ENCODE measurements at places on chromosomes 16 and 17.

DNA sequence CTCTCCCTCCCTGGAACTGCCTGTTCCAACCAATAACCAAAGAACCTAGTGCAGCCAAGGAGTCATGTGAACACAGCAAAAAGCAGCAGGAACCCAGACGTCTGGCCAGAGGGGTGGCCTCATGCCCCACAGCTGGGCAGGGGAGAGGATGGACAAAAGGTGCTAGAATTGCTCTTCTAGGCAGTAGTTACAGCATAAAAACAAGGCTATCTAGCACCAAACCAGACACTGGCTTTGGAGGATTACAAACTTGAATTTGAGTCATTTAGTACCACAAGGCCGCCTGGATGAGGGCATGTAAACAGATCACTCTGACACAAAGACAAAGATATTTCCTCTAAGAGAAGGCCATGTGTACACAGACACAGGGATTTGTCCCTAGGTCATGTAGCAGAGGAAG, 423.3 kb upstream of the MAF start:
- no peak for DNase-seq

GRCh38 chr17:4566785-4567184, 6.4 kb upstream of the GGT6 start:
- DNase-seq, result peak; percentile 62

DNA sequence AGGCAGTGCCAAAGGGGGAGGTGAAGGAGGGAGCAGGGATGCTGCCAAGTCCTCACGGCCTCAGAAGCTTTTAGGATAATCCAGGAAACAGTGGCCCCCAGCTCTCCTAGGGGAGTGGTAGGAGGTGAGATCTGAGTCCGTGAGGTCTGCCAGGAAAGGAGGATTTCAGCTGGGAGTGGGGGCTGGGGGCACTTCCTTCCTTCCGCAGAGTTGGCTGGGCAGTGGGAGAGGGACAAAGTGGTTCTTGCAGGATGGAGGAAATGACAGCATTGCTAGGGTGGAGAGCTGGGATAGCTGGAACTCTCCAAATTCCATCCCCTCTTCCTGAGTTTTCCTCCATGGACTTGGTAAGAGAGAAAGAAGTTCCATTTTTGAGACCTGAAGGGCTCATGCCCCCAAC, 4.8 kb upstream of the SP6 start:
- no peak for DNase-seq

- no peak for DNase-seq
Observed at GRCh38 chr17:80946449-80946848, 45.2 kb upstream of the CHMP6 start.

DNA sequence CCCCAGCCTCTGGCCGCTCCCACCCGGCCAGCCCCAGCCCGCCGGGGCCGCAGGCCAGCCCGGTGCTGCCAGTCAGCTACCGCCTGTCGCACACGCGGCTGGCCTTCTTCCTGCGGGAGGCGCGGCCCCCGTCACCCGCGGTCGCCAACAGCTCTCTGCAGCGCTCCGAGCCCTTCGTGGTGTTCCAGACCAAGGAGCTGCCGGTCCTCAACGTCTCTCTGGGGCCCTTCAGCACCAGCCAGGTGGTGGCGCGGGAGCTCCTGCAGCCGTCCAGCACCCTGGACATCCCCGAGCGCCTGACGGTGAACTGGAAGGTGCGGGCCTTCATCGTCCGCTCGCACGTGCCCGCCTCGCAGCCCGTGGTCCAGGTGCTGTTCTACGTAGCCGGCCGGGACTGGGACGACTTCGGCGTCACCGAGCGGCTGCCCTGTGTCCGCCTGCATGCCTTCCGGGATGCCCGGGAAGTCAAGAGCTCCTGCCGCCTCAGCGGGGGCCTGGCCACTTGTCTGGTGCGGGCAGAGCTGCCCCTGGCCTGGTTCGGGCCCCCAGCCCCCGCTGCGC, 46.8 kb downstream of the TMEM132E start:
- DNase-seq, result no peak

DNA sequence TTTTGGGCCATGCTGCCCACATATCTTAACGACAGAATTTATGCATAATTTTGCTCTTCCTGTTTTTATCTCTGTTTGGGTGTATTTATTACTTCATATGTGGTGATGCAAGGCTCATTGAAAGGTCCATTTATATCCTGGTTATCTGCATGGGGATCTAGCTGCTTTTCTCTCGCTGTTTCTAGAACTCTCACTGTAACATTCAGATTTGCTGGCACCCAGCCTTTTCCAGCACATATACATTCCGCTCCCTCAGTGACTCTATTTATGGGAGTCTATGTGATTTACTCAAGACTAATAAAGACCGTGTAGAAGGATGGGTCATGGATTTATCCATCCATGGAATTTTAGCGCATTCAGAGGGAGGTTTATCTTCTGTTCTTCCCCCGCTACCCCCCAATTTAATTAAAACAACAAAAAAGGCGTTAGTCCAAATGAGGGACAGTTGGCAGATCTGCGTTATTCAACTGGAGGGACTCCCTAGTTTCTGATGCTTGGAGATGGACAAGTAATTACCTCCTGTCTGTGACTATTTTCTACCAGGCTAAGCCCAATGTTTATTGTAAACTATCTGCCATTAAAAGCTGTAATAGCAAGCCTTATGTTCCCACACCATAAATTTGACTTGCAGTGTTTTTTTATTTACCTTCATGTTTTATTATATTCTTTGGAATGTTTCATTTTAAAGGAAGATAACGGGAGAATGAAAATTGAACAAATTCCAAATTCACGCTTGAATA, 19.8 kb upstream of the MARCHF10 start:
- DNase-seq, result no peak

GRCh38 chr17:75808905-75809621, 24.5 kb downstream of the UNK start:
- no peak for DNase-seq

DNA sequence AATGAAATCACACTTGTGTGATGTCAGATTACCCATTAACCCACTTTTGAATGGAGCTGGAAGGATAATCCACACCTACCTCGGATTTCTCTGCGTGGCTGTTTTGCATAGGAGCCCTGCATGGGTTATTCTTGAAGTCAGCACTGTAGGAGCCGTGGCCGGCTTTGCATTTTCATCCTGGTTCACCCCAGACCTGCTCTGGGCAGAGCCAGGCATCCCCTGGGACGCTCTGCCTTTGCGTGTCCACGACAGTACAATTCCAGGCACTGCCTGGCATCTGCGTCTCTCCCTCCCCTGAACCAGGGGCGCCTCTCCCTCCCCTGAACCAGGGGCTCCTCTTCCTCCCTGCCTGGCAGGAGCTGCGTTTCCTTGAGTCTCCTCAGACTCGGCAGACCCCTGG, 29.7 kb upstream of the ZNF750 start:
- DNase-seq, result no peak

- DNase-seq, result peak; percentile 53
Observed at GRCh38 chr16:57284209-57284951, at the start of gene PLLP. PLLP (minus strand) TSS chr16:57284672; CDS start chr16:57284540, 132 bp downstream.

DNA sequence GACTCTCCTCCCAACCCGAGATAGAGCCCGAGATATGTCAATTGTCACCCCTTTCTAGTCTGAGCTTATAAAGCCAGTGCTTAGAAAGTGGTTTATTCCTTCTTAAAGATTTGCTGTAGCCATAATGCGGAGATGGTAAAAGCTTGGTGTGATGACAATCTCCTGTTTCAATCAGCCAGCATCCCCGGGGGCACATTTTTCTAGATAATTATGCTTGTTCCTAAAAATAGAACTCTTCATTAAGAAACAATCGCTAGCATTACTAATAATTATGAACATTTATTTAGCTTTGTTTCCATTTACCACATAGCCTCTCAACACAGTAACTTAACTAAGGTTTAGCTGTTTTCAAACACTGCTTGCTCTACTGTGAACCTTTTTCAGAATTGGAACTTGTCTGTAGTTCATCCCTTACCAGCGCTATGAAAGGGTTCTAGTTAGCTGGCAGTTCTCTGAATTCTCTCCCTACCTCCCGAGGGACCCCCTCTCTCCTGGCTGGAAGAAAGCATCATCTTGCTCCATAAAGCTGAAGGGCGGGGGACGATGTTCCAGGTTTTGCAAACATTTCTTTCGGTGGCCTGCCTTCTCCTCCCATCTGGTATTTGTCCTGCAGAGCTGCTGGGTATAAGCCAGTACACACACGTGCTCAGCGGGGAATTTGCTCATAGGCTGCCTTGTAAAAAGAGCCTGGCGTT, 922 bp upstream of the MRPL58 start:
- no peak for DNase-seq

DNA sequence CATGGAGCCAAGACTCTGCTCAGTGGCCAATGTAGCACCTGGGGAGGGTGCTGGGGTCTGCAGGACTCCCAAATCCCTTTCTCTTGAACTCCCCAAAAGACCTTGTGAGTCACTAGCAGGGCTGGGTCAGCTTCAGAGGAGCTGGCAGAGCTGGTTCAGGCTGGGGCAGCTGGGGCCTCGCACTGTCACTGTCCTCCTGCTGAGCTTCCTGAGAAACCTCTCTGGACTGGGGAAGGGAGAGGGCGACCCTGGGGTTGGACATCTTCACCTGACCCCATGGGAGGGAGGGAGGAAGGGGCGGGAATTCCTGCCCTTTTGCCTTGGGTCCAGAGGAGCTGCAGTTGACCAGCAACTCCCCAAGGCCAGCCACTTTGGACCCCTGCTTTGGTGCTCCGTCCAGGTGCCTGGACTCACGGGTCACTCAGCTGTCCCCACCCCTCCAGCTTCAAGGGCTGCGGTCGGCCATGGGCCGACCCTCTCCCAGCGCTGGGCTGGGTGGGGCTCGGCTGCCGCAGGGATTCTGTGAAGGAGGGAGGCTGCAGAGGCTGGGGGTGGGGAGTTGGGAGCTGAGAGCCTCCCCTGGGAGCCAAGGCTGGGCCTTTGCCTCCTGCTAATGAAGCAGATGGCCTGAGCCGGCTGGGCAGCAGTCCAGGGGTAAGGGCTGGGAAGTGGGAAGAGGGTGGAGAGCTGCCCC, 9.2 kb downstream of the FMNL1 start:
- no peak for DNase-seq

GRCh38 chr17:17872547-17873345, 36.0 kb upstream of the SREBF1 start:
- DNase-seq, result no peak

GRCh38 chr16:86509759-86510464, 415 bp upstream of the FOXF1 start:
- DNase-seq, result no peak

GRCh38 chr17:10036511-10037061, 131.5 kb upstream of the RCVRN start:
- DNase-seq, result no peak

GRCh38 chr17:76296186-76296585, 11.9 kb downstream of the QRICH2 start:
- no peak for DNase-seq

DNA sequence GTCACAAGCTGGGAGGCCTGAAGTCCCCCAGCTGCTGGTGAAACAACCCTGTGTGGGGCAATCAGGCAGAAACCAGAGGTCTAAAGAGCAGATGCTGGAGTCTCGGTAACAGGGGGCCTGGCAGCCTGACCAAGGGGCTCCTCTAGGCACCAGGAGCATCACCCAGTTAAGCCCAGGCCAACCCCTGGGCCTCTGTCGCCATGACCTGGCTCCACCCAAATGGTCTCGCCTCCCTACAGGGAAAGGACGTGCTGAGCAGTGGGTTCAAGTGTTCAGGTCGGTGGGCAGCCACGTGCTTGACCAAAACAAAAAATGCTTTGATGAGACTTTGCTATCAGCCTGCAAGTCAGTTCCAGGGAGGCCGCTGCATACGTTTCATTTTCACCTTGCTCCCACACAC, 240.3 kb downstream of the ZNF423 start:
- no peak for DNase-seq

Data from activated naive CD8-positive, alpha-beta T cell treated with anti-CD3 and anti-CD28 coated beads, Interleukin-2, amount 50 U/mL, for 24 hours (primary cell).